ENCODE measurements at places on chromosomes 6 and 20. TPM values are rescaled to one million over a fixed set of nuclear protein-coding genes. Genes with fewer than 3 reads are reported as not detected.
A peak's percentile ranks its signal among the peaks of the same experiment; 100 is the strongest.

The ACTL10 gene
- total RNA-seq: 9.2 TPM

The RBPJL gene
- total RNA-seq: not detected

The PNLDC1 gene
- 0.11 TPM for total RNA-seq

The SLA2 gene
- 0.19 TPM for total RNA-seq

The SLPI gene
- total RNA-seq: not detected

The COL11A2 gene
- total RNA-seq: 1.0 TPM

The FLRT3 gene
- not detected for total RNA-seq

DNA sequence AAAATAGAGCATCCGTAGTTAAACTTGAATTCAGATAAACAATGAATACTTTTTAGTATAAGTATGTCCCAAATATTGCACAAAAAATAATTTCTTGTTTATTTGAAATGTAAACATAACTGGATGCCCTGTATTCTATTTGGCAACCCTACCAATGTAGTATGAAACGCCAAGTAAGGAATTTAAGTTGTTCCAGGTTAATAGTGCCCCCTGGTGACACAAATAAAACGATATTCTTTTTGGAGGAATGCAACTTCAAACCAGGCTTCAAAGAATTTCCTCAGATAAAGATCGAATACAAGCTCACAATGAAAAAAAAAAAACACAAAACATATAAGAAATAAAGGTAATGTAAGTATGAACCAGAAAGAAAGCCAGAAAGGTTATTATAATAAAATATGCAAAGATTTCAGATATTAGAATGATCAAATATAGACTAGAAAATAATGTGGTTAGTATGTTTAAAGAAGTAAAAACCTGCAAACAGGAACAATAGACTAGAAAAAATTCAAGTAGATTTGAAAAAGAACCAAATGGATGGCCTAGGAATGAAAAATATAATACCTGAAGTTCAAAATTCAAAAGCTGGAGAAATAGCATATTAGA lies 18.4 kb upstream of the AKAP7 start:
- DNase-seq: peak; percentile 77
- H3K4me3 ChIP-seq: no peak overlapping the region

GRCh38 chr6:131122516-131122915 lies 12.8 kb upstream of the AKAP7 start:
- no peak overlapping the region for H3K4me3 ChIP-seq
- H3K27me3 ChIP-seq: no peaks in the 10 kb centered on the region
- H3K27ac ChIP-seq: no peak overlapping the region
- H3K36me3 ChIP-seq: no peaks in the 10 kb centered on the region

DNA sequence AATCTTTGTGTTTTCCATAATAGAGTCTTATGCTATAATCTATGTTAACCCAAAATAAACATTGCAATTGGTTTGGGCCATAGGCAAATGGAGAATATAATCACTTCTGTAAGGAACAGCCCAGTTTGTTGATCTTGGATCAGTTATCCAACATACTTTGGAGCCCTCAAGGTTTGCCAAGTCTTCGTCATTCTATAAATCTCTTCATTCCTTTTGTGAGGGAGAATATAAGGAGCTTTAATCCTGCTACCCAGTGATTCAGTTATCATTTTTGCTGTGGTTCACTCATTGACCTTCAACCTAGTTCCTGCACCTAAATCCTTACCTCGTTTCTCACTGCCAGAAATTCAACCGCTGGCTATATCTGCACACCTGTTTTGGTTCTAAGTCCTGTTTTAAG lies 500.3 kb upstream of the PTCHD4 start:
- H3K4me1 ChIP-seq: no peaks in the 10 kb centered on the region
- H3K4me3 ChIP-seq: no peak overlapping the region
- DNase-seq: no peak
- no peaks in the 10 kb centered on the region for H3K36me3 ChIP-seq

DNA sequence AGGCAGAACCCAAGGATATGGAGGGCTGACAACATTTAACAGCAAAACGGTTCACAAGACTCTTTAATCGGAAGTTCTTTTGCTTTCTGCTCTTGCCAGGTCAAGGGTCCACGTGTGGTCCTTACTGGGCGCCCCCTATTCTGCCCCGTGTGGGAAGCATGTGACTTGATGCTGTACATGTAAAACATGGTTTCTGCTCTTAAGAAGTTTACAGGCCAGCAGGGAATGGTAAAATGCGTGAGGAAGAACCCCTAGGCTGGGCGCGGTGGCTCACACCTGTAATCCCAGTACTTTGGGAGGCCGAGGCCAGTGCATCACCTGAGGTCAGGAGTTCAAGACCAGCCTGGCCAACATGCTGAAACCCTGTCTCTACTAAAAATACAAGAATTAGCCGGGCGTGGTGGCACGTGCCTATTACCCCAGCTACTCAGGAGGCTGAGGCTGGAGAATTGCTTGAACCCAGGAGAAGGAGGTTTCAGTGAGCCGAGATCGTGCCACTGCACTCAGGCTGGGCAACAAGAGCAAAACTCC lies 19.3 kb downstream of the ZNF217 start:
- no peaks in the 10 kb centered on the region for H3K27me3 ChIP-seq
- no peak overlapping the region for H3K27ac ChIP-seq
- DNase-seq: no peak
- no peaks in the 10 kb centered on the region for H3K36me3 ChIP-seq

- H3K36me3 ChIP-seq: no peaks in the 10 kb centered on the region
- no peak for DNase-seq
- H3K27me3 ChIP-seq: no peaks in the 10 kb centered on the region
- no peak overlapping the region for H3K4me3 ChIP-seq
- no peak overlapping the region for H3K27ac ChIP-seq
Measured at GRCh38 chr6:122788208-122788607, 850 bp upstream of the SMPDL3A start.

- no peaks in the 10 kb centered on the region for H3K36me3 ChIP-seq
- no peaks in the 10 kb centered on the region for H3K27me3 ChIP-seq
- H3K4me1 ChIP-seq: peaks cover 28% of the 10 kb centered on the region
- H3K27ac ChIP-seq: no peak overlapping the region
- no peak overlapping the region for H3K4me3 ChIP-seq
Measured at GRCh38 chr6:107246972-107247615, 131.8 kb upstream of the BEND3 start.

GRCh38 chr6:129188795-129189194 lies 305.9 kb downstream of the LAMA2 start:
- no peak for DNase-seq
- no peak overlapping the region for H3K27ac ChIP-seq
- no peaks in the 10 kb centered on the region for H3K27me3 ChIP-seq
- H3K4me3 ChIP-seq: no peak overlapping the region
- H3K36me3 ChIP-seq: no peaks in the 10 kb centered on the region
- H3K4me1 ChIP-seq: no peaks in the 10 kb centered on the region

GRCh38 chr20:41453010-41453950 lies 86.7 kb upstream of the EMILIN3 start:
- H3K4me3 ChIP-seq: no peak overlapping the region
- H3K36me3 ChIP-seq: peaks cover 11% of the 10 kb centered on the region
- no peak overlapping the region for H3K27ac ChIP-seq
- DNase-seq: no peak

- no peaks in the 10 kb centered on the region for H3K36me3 ChIP-seq
- H3K4me3 ChIP-seq: no peak overlapping the region
- no peaks in the 10 kb centered on the region for H3K27me3 ChIP-seq
Measured at GRCh38 chr6:126913651-126914050, 204.8 kb upstream of the RSPO3 start.

DNA sequence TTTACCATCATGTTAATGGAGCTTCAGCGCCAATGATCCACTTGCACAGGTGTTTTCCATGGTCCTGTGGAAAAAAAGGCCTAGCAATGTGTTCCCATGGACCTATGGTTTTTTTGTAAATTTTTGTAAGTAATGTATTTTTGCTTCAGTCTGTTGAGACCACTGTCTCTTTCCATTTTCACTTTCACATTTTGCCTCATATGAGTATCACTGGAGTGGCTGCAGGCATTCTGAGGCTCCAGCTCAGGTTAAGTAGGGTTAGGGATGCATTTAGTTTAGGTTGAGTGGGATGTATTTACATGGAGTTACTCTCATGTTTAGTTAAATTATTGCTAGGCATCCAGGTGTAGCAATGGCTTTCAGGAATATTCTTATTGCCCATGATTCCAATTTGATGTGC lies 19.2 kb upstream of the LMBRD1 start:
- DNase-seq: no peak
- 0 out of 2 replicates have a peak overlapping the region, but pooled peaks have one; percentile 9 for H3K4me3 ChIP-seq
- H3K4me1 ChIP-seq: peaks cover 32% of the 10 kb centered on the region
- H3K27ac ChIP-seq: no peak overlapping the region

GRCh38 chr6:99143108-99143861 lies 195.5 kb upstream of the FBXL4 start:
- no peaks in the 10 kb centered on the region for H3K36me3 ChIP-seq
- no peaks in the 10 kb centered on the region for H3K27me3 ChIP-seq
- DNase-seq: no peak
- no peak overlapping the region for H3K27ac ChIP-seq

DNA sequence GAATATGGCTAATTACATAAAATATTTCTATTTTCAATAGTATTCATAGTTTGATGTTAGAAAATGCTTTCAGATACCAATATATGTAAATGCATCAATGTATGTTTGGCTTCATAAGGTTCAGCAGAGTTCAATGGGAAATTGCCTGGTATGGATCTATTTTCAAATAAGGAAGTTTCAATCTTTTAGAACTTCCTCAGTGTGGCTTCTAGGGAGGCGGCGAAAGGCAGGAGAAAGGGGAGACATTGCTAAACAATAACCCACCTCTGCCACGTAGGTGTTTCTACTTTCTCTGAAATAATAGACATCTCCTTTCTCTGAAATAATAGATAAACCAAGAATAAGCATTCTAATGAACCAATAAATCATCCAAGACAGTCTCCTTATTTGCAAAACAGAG lies 237.7 kb upstream of the RAB32 start:
- H3K4me3 ChIP-seq: no peak overlapping the region
- peaks cover 47% of the 10 kb centered on the region for H3K4me1 ChIP-seq
- H3K36me3 ChIP-seq: no peaks in the 10 kb centered on the region
- DNase-seq: no peak
- no peak overlapping the region for H3K27ac ChIP-seq
- H3K27me3 ChIP-seq: no peaks in the 10 kb centered on the region

- H3K4me3 ChIP-seq: no peak overlapping the region
- DNase-seq: no peak
- H3K36me3 ChIP-seq: no peaks in the 10 kb centered on the region
- no peaks in the 10 kb centered on the region for H3K27me3 ChIP-seq
- H3K27ac ChIP-seq: no peak overlapping the region
Measured at GRCh38 chr6:1695546-1696462, 86.1 kb downstream of the FOXC1 start.

DNA sequence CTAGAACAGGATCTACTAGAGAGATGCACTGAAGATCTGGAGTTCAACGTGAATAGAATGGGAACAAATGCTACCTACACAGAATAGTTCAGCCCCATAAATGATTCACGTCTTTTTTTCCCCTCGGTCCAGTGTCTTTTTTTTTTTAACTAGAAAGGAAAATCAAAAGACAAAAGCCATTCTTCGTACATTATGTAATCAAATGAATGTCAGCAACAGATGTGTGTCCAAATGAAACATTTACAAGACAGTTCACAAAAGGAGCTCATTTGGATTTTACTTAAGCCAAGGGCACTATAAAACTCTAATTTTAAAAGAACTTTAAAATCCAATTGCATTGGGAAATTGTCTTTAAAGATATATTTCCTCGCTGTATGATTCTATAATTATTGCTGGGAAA lies 42.4 kb downstream of the FAM184A start:
- no peaks in the 10 kb centered on the region for H3K4me1 ChIP-seq
- H3K27ac ChIP-seq: no peak overlapping the region
- no peaks in the 10 kb centered on the region for H3K27me3 ChIP-seq
- H3K4me3 ChIP-seq: no peak overlapping the region

DNA sequence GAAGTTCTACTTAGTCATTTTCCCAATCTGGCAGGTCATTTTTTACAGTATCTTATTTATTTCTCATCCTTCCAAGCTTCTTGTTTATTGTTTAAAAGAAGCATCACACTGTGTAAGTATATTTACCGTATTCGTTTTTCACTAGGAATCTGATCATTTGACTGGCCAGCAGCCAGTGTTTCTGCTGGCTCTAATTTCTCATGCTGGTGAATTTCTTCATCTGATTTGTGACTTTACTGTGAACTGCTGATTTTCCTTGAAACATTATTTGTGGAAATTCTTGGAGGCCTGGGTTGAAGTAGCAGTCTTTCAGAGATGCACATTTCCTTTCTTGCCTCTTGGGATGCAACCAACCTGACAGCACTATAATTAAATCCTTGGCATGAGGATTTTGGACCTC lies 65.9 kb downstream of the PREP start:
- no peaks in the 10 kb centered on the region for H3K4me1 ChIP-seq
- no peaks in the 10 kb centered on the region for H3K27me3 ChIP-seq
- peaks cover 8% of the 10 kb centered on the region for H3K36me3 ChIP-seq
- H3K27ac ChIP-seq: no peak overlapping the region
- no peak overlapping the region for H3K4me3 ChIP-seq

GRCh38 chr6:170445971-170446370 lies 107.1 kb downstream of the PSMB1 start:
- no peaks in the 10 kb centered on the region for H3K36me3 ChIP-seq
- DNase-seq: no peak
- no peak overlapping the region for H3K4me3 ChIP-seq
- H3K4me1 ChIP-seq: no peaks in the 10 kb centered on the region

GRCh38 chr20:17875981-17876385 lies 92.6 kb downstream of the SNX5 start:
- no peaks in the 10 kb centered on the region for H3K36me3 ChIP-seq
- no peak overlapping the region for H3K4me3 ChIP-seq
- DNase-seq: no peak
- H3K27me3 ChIP-seq: no peaks in the 10 kb centered on the region
- no peak overlapping the region for H3K27ac ChIP-seq

All from Karpas-422 (cell line).